ENCODE measurements at places on chromosomes 6 and 20. TPM values are rescaled to one million over a fixed set of nuclear protein-coding genes. Genes with fewer than 3 reads are reported as not detected.
A peak's percentile ranks its signal among the peaks of the same experiment; 100 is the strongest.

DNA sequence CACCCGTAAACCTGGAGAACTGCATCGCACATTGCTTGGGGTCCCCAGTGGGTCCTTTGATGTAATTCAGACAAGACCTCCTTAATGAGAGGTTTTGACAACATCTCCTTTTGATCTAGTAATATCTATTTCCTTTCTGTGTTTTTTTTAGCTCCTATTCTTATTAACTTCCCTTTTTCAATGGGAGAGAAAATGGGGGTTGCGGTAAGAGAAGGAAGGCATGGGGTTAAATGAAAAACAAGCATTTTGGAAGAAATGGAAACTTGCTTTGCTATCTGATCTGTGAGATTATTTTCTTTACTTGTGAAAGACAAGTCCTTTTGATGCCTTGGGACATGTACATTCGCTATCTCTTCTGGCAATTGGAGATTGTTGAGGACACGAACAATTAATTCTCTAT is 418.6 kb upstream of the MAN1A1 start:
- DNase-seq, result no peak

GRCh38 chr6:158536084-158536890 is 23.6 kb upstream of the TMEM181 start:
- DNase-seq, result peak; percentile 81

DNA sequence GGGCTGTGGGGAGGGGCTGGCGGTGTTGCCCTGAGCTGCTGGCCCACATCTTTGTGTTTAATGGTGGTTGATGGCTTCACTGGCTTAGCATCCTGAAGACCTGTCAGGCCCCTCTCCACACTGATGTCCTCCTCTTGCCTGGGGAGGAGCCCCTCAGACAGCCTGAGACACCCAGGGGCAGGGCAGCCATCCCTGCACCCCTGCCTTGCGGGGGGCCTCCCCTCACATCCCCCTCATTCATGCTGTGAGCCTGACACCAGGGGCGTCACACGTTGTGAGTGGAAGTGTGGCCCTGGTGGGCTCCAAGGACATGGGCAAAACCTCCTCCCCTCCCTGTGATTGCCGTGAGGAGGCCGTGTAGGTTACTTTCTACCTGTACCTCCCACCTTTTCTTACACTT is 152.7 kb downstream of the DTNBP1 start:
- no peak for DNase-seq

DNA sequence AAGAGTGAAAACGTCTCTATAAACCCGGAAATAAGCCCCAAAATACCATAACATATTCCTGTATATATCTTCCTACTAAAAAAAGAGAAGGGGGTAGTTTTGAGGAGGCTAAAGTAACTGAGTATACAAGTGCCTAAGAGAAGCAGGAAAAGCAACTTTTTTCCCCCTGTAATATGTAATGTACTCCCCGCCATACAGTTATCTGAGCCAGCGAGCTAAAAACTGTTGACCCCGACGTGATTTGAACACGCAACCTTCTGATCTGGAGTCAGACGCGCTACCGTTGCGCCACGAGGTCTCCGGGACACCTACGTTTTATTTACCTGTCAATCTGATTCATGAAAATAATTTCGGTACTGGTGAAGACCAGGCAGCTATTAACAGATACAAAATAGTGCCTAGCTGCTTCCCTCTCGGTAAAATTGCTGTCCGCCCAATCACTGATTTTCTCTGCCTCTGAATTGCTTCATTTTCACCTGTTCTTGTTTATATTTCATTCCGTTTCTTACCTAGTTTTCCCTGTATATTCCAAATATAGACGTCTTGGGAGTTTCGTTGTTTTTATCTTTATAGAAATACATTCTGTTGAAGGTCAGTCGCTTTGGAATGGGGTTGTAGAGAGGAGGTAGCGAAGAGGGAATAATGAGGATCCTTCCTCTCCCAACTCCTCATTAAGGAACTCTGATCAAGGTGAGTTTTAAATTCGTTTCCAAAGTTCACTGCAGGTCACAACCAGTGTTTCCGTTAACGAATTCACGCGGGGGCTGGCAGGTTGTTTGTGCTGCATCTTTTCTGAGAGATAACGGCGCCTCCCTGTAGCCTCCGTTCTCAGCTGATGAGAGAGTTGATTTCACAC is 33.6 kb upstream of the BTN3A2 start:
- peak; percentile 56 for DNase-seq

- no peak for DNase-seq
Observed at GRCh38 chr6:2655844-2656433, 94.8 kb downstream of the MYLK4 start.

- DNase-seq, result no peak
Observed at GRCh38 chr6:54846243-54846856, at the start of gene FAM83B. FAM83B (plus strand) TSS chr6:54846771; CDS start chr6:54870247, 23,476 bp downstream.

Gene AAR2
- 31.7 TPM for total RNA-seq

DNA sequence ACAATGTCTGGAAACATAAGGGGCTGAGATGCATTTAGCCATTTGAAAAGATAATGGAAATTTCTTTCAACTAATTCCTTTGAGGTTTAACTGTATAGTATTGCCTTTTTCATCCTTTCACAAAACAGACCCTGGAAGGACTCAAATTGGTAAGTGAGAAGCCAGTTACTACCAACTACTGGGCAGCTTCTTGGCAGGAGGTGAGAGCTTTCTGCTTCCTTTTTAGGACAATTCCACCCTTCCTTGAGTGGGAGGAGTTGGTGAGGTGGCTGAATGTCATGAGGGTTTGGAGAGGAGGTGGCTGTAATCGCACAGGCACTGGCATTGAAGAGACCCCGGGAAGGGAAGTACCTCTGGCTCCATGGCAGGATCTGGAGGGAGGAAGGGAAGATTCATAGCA is 341.1 kb downstream of the NRN1 start:
- no peak for DNase-seq

DNA sequence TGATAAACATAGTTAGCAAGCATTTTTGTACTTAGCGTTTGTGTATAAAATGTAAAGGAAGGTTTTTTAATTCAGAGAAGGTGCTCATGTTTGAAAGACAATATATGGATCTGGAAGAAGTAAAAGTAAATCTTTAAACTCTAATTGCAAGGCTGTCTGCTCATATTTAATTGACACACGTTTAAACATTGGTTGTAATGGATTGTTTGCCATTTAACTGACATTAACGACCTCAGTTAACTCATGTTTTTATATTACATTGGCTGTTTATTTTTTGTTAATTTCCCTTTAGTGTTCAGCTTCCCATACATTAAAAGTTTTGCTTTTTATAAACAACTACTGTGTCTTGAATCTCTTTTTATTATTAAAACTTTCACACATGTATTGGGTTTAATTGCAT is 208.1 kb downstream of the ARID1B start:
- DNase-seq, result no peak

GRCh38 chr6:46808806-46809205 is 15.6 kb downstream of the MEP1A start:
- DNase-seq, result no peak

DNA sequence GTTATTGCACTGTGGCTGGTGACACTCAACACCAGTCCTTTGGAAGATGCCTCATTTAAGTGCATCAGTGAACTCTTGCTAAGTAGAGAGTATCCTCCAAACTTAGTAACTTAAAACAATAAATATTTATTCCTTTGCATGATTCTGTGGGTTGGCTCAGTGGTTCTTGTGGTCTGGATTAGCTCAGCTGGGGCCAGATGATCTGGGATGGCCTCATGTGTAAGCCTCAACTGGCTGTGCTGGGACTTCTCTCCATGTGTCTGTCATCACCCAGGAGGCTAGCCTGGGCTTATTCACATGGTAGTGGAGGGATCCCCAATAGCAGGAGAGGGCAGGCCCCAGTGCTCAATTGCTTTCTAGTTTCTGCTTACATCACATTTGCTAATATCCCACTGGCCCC is 8.3 kb downstream of the LRRN4 start:
- no peak for DNase-seq

- no peak for DNase-seq
Observed at GRCh38 chr6:143839196-143839595, 3.9 kb upstream of the LTV1 start.

GRCh38 chr6:120279466-120280167 is 930.1 kb upstream of the MAN1A1 start:
- DNase-seq, result no peak

- DNase-seq, result no peak
Observed at GRCh38 chr6:166921570-166921969, 34.8 kb downstream of the RNASET2 start.

GRCh38 chr20:44041001-44041400 is 126.3 kb downstream of the TOX2 start:
- DNase-seq, result no peak

DNA sequence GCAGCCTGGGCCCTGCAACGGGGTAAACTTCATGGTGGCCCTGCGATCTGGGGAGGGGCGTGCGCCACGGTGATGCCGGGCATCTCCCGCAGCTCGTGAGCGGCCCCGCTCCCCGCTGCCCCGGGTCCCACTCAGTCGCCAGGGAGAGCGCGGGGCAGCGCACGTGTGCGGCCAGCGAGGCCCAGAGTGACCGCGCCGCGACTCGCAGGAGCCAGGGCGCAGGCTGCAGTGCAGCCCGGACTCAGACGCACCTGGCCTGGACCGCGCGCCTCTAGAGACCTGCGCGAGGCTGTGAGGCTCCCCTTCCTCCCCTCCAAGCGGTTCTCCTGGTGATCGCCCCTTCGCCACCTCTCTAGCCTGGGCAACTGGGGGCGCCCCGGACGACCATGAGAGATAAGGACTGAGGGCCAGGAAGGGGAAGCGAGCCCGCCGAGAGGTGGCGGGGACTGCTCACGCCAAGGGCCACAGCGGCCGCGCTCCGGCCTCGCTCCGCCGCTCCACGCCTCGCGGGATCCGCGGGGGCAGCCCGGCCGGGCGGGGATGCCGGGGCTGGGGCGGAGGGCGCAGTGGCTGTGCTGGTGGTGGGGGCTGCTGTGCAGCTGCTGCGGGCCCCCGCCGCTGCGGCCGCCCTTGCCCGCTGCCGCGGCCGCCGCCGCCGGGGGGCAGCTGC is 652 bp downstream of the BMP6 start:
- peak; percentile 42 for DNase-seq

- no peak for DNase-seq
Observed at GRCh38 chr6:28900577-28901256, 23.1 kb downstream of the TRIM27 start.

DNA sequence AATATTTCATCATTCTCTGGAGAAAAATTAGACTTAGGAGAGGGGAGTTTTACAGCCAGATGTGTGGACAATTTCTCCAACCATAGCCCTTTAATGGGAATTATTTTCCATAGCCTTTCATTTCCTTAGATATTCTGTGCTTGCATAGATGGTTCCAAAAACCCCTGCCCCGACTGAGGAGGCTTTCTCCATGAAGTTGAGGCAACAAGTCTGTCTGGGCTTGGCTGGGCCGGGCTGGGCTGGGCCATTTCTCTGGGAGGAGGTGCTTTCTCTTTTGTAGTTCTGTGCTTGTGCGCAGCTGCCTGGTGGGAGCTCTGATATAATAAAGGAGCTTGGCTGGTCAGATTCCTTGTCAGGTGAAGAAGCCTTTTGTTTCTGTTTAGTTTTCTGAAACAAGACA is 71.4 kb downstream of the SOBP start:
- no peak for DNase-seq

DNA sequence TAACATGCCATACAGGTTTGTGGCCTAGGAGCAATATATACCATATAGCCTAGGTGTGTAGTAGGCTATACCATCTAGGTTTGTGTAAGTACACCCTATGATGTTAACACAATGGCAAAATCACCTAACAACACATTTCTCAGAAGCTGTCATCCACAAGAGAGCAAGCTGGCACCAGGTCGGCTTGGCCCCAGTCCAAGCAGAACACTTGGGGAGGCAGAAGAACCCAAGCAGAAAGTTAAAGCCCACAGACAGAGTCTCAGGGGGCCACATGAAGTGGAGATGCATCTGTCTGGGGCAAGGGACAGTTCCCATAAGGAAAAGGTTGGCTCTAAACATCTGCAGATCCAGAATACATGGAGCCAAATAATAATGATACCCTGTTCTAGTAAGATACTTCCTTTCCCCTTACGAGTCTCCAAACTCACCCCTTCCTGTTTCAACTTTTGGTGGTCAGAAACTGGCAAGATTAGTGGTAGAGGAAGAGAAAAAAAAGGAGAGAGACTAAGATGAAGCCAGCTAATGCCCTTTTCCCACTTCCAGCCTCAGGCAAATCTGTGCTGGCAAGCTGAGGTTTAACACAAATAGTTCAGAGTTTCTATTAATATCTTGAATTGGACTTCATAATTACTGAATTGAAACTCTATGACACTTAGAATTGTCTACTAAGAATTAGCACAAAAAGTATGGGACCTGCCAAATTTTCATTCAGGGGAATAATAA is 29.5 kb downstream of the TCF21 start:
- DNase-seq, result no peak

Gene ZC2HC1B
- total RNA-seq, result not detected

Gene GJA10
- not detected for total RNA-seq

DNA sequence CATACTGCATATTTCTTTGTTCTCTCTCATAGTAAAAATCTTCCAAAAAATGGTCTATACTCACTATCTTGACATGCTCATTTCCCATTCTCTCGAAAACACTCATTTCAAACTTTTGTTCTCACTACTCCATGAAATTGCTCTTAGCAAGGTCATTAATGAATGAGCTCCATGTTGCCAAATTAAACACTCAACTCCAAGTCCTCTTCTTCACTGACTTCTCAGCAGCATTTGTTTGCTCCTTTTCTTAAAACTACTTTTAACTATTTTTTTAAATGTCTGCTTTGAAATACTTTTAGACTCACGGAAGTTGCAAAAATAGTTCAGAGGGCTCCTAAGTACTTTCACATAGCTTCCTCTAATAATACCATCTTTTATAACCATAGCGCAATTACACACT is 274.0 kb upstream of the PREP start:
- DNase-seq, result no peak

Gene EDN1
- total RNA-seq, result 438 TPM

Gene PLCB1
- 18.0 TPM for total RNA-seq

Gene TTBK1
- total RNA-seq, result not detected

Gene MICB
- 29.3 TPM for total RNA-seq

- no peak for DNase-seq
Observed at GRCh38 chr6:71364889-71365542, 76.4 kb downstream of the OGFRL1 start.

Gene CALHM5
- 3.4 TPM for total RNA-seq

DNA sequence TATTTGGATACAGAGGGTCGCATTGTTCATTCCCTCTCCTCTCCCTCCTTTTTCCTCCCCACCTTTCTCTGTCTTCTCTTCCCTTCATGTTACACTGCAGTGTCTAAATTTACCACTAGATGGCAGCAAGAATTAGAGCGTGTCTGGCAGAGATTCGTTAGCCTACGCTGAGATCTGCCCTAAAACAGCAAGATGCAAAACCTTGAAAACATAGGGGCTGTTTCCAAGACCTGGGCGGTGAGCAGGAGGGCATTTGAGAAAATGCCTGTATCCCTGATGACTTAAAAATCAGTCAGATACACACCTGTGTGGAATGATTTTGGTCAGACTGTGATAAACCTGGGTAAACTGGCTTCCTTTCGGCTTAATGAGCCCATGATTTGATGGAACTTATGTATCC is 101.5 kb upstream of the ISM1 start:
- peak; percentile 79 for DNase-seq

DNA sequence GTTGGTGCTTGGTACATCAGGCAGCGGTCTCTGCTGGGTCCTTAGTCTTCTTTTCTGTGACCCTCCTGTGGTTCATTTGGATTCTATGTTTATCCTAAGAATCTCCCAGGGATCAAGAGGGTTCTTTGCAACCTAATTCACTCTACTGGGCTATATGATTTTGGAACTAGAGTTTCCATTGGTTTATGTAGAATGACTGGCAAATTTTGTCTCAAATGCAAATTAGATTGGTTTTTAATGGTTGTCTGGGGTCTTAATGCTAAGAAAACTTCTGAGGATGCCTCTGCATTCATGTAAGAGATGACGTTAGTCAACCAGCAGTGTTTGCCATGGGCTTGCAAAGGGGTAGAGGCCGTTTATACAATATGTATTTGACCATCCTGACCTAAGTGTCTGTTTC is 129.8 kb upstream of the ZFP64 start:
- DNase-seq, result no peak

GRCh38 chr6:119379809-119380208 is 30.2 kb upstream of the MAN1A1 start:
- no peak for DNase-seq
